ENCODE measurements at places on chromosomes 3 and 15. TPM values are rescaled to one million over a fixed set of nuclear protein-coding genes. Genes with fewer than 3 reads are reported as not detected.
A peak's percentile ranks its signal among the peaks of the same experiment; 100 is the strongest.

GRCh38 chr3:85560088-85560785 lies 601.4 kb downstream of the CADM2 start:
- peak; percentile 59 for DNase-seq

GRCh38 chr3:46913644-46914043 lies 36.1 kb downstream of the PTH1R start:
- peak; percentile 47 for DNase-seq

DNA sequence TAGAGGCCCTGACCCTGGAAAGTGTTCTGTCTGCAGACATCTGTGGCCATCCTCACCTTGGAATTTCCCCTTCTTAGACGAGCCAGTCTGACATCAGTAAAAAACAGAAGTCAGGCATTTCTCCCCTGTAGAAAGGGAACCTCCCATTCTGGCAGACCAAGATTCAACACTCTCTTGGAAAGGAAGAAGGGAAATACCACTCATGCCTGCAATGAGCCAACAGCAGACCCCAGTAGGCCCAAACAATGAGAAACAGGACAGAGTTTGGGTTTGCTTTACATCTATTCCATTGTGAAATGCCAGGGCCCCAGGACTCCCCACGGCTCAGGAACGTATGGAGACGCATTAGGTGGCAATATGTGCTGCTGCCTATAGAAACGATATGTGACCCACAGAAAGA lies 264.0 kb upstream of the NSMCE3 start:
- DNase-seq, result no peak

- DNase-seq, result peak; percentile 88
Observed at GRCh38 chr3:113441051-113441770, at the start of gene CFAP44. TSS of gene CFAP44 (minus strand) at chr3:113441493. CDS start at chr3:113433664, 7,829 bp downstream.

- DNase-seq, result no peak
Observed at GRCh38 chr3:196821806-196822355, 45.8 kb upstream of the SENP5 start.

DNA sequence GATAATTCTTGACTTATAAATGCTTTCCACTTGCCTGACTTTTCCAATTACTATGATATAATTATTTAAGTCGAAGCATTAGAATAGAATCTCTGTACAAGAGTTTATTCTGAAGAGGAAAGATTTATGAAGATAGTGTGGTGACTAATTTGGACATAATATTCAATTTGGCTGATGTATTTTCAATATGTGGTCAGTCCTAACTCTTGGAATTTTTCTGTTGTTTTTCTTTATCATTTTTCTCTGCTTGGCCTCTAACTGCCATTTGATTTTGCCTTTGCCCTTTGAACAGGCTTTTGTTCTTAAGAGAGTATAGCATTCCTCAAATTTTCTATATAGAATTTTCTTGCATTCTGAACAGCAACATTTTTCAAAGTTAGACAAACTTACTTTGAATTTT lies 2.6 kb upstream of the MDFIC2 start:
- no peak for DNase-seq

GRCh38 chr3:46442576-46443530 lies 21.9 kb downstream of the LTF start:
- no peak for DNase-seq

GRCh38 chr15:81196576-81197254 lies at the start of gene IL16:
TSS of gene IL16 (plus strand) at chr15:81196879. CDS start at chr15:81225400, 28,521 bp downstream.
- no peak for DNase-seq

The ALDH1A2 gene
- total RNA-seq, result 7.1 TPM

The WDR49 gene
- 1.3 TPM for total RNA-seq
